Left kidney (tissue), 8 donors: ENCODE measurements at places on chromosomes 2 and 18. TPM values are rescaled to one million over a fixed set of nuclear protein-coding genes. Genes with fewer than 3 reads are reported as not detected.

NPHP1 gene
- polyA plus RNA-seq, result 22.9 TPM

DNA sequence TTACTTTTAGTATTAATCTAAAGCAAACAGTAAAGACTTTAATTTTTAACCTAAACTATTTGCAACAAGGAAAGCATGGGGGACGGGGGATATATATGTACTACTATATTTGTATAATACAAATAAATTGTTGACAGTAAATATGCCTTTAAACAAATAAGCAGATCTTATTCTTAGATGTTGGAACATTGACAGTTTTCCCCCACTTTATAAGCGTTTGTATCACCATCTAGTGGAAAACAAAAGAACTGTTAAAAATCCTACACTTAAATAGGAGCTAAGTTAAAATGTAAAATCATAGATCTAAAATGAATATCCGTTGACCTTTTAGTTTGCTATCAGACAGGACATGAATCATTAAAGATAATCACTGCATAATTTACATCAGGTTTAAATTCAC, 50.0 kb downstream of the RBBP8 start:
- DNase-seq, result no peak

GRCh38 chr2:171810422-171811244, 83.4 kb downstream of the SLC25A12 start:
- DNase-seq, result peak; percentile 57

DNA sequence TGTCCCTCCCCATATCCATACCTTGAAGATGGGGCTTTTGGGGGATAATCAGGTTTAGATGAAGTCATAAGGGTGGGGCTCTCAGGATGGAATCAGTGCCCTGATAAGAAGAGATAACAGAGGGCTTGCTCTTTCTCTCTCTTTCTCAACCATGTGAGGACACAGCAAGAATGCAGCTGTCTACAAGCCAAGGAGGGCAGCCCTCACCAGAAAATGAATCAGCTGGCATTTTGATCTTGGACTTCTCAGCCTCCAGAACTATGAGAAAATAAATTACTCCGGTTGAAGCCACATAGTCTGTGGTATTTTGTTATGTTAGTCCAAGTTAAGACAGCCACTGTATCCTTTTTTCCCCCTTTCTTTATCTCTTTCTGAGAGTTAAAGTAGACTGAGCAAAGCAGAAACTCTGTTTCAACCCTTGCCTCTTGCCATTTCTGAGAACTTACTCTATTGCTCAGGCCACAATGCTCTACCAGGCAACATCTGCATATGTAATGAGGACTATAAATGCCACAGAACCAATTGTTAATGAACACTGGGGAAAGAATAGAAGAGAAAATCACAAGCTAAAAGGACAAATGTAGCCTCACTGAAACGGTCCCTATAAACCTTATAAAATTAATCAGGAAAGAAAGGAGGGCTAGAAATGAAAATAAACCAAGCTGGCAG, 56.9 kb downstream of the SRBD1 start:
- no peak for DNase-seq

DNA sequence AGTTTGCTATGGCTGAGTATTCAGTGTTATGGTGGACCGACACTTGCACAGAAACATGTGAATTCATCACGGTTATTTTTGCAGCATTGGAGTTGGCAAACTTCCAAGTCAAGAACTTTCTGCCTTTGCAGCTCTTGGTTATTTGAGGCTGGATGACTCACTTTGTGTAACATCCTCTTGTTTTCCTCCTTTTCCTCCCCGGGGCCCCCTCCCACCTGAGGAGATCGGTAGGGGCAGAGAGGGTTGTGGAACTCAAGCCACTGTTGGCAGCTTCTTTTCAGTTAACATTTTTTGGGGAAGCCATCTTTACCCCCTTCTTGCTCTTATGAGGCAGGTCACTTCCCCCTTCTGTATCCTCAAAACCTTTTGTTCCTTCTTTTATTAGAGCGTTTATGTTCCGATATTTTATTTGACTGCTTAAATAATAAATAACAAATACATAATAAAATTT, 48.6 kb downstream of the DDX1 start:
- DNase-seq, result no peak

DNA sequence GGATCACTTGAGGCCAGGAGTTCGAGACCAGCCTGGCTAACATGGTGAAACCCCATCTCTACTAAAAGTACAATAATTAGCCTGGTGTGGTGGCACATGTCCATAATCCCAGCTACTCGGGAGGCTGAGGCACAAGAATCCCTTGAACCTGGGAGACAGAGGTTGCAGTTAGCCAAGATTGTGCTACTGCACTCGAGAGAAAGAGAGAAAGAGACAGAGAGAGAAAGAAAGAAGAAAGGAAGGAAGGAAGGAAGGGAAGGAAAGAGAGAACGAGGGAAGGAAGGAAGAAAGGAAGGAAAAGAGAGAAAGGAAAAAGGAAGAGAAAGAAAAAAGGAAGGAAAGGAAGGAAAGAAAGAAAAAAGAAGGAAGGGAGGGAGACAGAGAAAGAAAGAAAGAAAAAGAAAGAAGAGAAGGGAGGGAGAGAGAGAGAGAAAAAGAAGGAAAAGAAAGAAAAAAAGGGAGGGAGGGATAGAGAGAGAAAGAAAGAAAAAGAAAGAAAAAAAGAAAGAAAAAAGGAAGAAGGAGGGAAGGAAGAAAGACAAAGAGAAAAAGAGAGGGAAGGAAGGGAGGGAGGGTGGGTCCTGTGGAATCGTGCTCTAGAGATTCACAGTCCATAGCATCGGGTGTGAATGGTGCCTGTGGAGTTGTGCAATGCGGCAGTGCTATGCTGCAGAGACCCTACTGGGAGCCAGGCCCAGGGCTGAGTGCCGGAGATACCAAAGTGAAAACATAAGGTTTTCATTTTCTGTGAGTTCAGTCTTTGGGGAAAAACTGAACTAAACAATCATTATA, 4.6 kb upstream of the SDC1 start:
- no peak for DNase-seq
